AG04449 (cell line): ENCODE measurements at places on chromosomes 7 and 10.

DNA sequence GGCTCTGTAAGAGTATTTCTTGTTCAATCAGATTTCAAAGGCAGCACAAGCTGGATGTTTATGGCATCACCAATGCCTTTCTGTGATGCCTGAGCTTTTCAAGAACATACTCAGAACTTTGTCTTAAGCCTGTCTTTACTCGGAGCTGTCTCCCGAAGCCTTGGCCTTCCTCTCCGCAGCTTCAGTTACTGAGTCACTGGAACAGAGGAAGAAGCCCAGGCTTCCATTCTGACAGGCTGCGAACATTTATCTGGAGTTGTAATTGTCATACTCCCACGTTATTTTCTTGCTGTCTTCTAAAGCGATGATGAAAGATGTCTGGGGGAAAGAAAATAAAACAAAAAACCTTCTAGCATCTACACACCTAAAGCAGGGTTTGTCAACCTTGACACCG is 43.9 kb downstream of the GRK5 start:
- peak; percentile 52 for DNase-seq

- DNase-seq: peak; percentile 23
Observed at GRCh38 chr10:7525314-7526016, 114.6 kb upstream of the SFMBT2 start.

GRCh38 chr7:2165610-2166594 is 66.8 kb downstream of the MAD1L1 start:
- no peak for DNase-seq

DNA sequence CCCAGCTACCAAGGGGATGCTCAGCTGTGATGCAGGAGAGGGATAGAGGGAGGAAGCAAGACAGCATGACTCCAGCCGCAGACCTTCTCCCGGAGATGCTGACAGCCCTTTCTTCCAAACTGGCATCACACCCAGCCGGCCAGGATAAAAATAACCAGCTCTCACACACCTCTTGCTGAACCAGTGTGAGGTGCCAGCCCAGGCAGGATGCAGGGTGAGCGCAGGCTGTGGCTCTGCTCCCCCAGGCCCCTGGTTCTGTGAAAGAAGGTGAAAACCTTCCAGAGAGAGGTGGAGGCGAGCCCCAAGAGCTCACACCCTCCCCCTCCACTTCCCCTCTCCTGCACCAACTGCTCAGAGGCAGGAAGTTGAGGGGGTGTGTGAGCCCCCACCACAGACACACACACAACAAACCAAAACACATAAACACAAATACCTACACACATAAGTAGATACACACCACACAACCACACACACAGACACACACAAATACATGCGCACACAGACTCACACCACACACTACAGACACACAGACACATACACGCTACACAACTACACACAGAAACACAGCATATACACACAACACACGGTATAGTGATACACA is 4.0 kb downstream of the GPR15LG start:
- no peak for DNase-seq

DNA sequence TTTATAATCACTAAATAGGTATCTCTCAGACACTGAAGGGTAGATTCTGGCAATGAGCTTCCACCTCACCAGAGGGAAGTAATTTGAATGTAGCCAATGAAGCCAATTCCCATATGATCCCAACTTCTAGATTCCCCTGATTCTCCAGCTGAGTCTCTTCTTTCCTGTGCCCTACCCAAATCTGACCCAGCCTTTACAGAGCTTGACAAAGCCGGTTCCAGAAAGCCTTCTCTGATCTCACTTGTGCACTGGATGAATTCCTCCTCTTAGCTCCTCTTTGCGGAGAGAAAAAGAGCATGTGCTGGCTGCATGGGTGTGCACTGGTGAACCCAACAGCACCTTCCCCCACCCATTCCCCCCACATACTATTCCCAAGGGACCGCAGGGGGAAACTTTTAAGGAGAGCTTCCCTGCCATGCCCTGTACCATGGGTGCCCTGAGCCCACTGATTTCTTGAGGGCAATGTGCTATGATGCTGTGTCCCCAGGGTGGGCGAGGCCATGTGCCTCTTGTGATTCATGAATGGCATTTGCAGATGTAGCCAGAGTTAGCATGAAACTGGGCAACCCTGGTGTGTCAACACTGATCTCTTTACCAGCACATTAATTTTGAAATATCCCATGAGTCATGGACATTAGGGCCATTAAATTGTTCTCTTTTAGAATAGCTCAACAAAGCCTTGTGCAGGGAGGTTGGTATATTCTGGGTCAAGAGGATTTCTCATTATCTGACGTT is 50.4 kb upstream of the PLEKHA1 start:
- DNase-seq: no peak

- DNase-seq: no peak
Observed at GRCh38 chr7:111729483-111729882, 167.2 kb upstream of the IMMP2L start.

- DNase-seq: no peak
Observed at GRCh38 chr10:103919648-103920025, 1.7 kb upstream of the STN1 start.

DNA sequence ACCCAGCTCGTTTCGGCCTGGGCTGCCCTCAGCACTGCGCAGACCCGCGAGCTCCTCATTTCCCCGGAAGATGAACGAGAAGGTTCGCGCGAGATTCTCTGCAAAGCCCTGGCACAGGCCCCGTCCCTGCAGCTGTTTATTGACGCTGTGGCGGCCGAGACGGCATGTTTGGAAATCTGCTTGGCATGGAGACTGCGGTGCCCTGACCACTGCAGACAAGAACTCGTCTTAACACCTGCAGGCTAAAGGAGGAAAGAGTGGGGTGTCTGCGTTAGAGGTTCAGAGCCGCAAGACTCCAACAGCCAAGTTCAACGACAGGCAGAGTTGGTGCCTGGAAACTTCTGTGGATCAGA is 125.6 kb downstream of the DNAJB6 start:
- DNase-seq: no peak

DNA sequence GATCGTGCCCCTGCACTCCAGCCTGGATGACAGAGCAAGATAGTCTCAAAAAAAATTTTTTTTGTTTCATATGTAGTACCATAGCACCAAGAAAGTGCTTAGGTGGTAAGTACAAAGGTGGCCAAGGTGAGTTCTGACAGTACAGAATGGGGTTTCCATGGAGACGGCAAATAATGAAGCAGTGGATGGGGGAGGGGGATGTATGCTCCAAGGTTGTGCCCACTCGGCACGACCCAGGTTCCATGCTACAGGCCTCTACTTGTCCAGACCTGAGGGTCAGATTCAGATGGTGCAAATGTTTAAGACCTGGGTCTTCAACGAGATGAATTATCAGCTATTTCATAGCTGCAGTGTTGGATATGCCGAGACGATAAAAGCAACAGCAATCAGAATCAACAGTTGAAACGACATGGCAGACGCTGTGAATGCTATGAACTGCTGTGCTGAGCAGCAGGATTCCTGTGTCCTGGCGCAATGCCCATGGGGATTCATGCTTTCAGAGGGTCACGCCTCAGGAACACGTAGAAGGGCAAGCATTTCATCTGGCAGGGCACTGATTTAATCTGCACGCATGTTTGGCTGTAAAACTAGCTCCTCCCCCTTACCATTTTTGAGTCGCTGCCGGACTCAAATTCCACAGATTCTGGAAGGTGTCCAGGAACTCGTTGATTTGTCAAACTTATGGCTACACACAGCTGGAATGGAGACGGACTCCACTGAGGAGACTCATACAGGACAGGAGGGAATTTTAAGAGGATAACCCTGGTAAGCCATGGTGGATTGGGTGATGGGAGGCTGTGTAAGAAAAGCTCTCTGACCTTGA is 256.5 kb downstream of the FRMD4A start:
- peak; percentile 100 for DNase-seq

GRCh38 chr7:3579638-3580219 is 278.7 kb downstream of the SDK1 start:
- DNase-seq: no peak

GRCh38 chr7:67854221-67855178 is 857.9 kb downstream of the TYW1 start:
- no peak for DNase-seq

GRCh38 chr10:94006591-94007550 is 13.1 kb downstream of the PLCE1 start:
- no peak for DNase-seq

DNA sequence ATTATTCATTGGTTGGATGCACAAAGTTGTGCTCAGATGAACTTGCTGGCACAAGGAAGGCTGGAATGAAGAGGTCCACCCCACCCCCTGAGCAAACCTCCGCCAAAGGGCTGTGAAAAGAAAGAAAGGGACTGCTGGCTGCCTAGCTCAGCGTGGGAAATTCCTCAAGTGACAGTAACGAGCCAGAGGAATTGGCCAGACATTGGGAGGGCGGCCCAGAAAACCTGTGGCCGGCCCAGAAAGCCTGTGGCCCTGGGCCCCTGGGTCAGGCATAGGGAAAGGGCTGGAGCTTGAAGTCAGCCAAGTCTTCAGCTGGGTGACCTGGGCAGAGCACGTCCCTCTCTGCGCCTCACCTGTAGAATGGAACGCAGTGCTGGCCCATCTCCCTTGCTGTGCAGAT is 30.6 kb upstream of the CTBP2 start:
- no peak for DNase-seq

DNA sequence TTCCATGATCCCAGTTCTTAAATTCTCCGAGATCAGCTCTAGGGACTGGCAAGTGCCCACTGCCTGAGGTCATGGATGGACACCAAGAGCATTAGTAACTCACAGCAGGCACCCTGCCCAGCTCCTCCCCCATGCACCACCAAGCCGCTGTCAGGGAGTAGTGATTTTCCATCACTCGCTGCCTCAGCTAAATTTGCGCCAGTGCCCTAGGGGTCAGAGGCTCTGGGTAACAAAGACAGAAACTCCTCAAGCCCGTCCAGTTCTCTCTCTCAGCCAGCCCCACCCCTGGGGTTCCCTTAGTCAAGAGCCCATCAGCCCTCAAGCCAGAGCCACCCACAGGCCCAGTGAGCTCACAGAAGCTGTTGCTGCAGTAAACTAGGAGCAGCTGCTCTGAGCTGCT is 30.0 kb downstream of the PAX2 start:
- DNase-seq: no peak

- DNase-seq: no peak
Observed at GRCh38 chr10:101066896-101067355, 5.1 kb downstream of the KAZALD1 start.
